ENCODE measurements at places on chromosomes 2 and 18.

- no peak for DNase-seq
Measured at GRCh38 chr2:142223309-142223708, 92.5 kb upstream of the LRP1B start.

DNA sequence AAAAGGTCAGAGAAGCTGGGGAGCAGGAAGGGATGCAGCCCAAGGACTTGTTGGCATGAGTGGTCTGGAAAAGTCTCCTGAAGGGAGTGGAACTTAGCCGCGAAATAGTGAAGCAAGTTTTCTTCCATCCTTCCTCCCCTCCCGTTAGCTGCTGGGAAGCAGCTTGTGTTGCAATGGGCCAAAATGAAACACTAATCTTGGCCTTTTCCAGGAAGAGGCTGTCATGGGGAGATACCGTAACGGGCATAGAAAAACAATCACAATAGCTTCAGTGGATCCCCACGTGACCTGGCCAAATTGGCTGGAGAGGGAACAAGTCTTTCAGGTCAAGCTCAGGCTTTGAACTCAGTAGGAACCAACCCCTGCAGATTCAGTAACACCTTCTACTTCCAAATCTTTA is 49.3 kb downstream of the SEMA4F start:
- DNase-seq, result no peak

DNA sequence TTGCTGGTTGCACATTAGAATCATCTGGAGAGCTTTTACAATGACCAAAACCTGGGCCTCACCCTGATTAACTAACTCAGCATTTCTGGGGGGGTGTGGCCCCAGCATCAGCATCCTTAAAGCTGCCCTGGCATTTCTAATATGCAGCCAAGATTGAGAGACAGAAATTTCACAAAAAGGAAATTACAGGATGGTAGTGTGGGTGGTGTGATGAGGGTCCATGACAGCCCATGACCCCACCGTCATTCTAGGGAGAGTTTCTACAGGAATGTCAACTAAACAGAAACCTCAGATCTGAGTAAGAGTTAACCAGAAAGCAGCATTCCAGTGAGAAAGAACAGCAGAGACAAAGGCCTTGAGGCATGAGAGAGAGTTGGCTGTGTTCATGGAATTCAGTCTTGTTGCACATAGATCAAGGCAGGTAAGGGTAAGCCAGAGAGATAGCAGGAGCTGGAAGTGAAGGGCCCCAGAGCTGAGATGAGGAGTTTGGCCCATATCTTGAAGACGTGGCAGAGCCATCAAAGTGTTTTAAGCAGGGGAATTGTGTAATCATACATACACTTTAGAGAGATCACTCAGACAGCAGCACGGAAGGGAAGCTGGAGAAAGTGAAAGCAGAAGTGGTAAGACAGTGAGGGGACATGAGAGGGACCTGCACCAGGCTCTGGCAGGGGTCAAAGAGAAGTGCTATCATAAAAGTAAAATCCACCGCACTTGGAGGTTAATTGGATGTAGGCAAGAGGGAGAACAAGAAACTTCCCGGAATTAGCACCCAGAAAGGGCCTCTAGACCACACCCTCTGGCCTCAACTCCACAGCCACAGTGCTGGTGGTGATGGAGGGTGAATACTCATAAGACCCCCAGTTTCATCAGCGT is 7.8 kb upstream of the TRABD2A start:
- no peak for DNase-seq

DNA sequence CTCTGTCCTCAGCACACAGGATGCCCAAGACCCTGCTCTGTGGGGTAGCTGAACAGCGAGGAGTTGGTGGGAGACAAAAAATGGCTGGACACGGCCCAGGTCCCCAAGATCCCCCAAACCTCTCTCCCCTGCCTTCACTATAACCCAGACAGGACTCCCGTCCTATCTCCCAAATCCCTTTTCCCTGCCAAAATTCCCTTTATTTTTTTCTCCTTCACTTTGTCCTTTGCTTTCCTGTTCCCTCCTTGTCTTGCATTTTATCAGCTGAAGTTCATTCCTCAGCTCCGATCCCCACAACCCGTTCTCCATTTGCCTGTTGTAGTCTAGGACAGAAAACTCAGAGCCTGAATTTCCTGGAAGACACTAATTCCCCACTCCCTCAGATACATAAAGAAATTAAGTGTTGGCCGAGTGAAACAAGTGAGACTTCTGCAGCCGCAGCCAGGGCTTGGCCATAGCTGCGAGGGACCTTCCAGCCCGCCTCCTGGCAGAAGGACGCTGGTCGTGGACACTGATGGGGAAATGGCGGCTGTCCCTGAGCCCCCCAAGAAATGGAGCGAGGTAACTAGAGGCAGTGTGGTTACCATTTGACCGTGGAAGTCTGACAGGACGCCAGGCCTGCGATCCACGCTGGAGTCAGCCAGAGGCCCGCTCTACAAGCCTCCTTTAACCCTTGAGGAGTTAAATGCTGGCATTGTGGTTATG is 173.6 kb downstream of the BCL2 start:
- DNase-seq, result no peak

DNA sequence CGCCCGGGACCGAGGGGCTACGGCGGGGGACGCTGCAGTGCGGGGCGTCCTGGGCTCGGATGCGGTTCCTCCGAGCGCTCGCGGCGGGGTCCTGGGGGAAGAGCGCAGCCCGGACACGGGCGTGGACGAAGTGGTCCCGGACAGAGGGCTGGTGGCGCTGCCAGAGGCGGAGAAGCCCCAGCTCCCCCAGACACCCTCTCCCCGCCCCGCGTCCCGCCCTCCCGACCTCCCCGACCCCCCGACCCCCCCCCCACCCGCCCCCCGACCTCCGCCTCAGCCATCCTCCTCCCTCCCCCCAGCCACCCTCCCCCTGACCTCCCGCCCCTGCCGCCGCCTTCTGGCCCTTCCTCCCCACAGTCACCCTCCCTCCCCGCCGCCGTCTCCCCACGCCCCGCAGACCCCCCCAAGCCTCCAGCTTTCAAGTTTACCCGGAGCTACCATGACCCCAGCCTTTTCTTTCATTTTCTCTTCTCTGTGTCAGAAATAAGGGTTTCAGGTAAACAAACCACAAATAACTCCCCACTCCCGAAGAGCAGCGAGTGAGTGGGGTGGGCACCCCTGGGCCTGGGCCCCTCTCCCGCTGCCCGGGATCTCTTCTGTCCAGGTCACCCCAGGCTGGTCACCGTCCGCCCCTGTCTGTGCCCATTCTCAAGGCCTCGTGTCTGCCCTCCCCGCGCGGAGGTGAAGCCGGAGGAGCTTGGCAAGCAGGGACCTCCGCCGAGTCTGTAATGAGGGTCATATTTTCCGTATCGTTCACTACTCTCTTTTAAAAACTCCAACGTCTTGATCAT is 5.1 kb downstream of the NFATC1 start:
- DNase-seq, result no peak

GRCh38 chr2:127485694-127486071 is 40.6 kb downstream of the IWS1 start:
- no peak for DNase-seq

DNA sequence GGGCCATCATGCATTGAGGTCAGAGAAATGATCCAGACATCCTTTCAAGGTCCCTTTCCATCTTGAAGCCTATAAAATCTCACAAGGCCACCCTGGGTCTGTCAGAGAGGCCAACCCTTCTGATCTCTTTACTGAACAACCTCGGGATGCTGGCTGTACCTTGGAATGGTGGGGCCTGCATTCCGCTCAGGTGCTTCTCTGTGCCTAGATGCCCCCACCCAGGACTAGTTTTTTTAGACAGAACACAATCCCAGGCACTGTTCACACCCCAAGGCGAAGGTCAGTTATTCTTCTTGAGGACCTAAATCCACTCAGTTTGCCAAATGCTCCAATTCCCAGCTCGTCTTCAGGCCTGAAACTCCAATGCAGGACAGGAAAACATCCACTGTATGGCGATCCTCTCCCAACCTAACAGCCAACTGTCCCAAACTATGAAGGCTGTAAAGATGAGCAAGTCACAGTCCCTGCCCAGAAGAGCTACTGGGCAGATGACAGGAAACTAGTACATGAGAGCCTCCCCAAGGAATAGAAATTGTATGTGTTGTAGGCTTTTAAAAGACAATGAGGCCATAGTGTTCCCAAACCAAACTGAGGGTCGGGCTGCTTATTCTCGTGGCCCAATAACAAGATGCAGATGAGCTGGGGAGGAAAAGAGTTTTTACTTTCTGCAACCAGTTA is 154.4 kb upstream of the ACAA2 start:
- no peak for DNase-seq

DNA sequence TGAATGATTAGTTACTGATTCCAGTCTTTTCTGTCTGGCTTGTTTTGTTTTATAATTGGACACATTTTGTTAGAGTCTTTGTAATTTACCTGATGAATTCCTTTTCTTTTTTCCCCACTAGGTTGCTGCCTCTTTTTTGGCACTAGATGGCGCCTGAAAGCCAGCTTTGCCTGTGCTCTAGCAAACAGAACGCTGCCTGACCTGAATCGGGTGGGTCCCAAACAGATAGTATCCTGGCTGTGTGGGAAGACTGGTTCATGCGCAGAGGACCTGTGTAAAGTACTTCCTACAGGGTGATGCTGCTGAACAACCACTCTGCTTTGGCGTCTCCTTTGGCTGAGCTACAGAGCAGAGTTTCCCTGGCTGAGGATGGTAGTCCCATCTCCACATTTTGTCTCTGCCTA is 288.2 kb downstream of the IKZF2 start:
- no peak for DNase-seq

- DNase-seq, result peak; percentile 95
Measured at GRCh38 chr2:231464576-231465540, 574 bp upstream of the NCL start.

GRCh38 chr18:44651478-44651877 is 29.2 kb upstream of the SETBP1 start:
- no peak for DNase-seq

DNA sequence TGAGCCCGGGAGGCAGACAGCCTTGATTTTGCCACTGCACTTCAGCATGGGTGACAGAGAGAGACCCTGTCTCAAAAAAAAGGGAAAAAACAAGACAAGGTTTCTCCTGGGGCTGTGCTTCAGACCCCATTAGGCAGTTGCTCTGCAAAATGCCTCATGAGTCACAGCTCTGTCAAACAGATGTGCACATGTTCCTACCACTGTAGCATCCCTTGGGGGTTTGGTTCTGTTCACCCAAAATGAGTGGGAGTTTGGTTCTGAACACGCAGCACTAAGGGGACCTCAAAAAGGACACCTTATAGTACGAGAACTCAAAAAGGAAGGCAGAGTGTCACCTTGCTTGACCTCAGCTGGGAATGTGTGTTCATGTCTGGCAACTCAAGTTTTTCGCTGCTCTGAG is 134.9 kb downstream of the RPIA start:
- no peak for DNase-seq

- DNase-seq, result no peak
Measured at GRCh38 chr18:48939205-48940097, 11.3 kb downstream of the SMAD7 start.

- no peak for DNase-seq
Measured at GRCh38 chr2:201369775-201370174, 12.6 kb upstream of the FLACC1 start.

DNA sequence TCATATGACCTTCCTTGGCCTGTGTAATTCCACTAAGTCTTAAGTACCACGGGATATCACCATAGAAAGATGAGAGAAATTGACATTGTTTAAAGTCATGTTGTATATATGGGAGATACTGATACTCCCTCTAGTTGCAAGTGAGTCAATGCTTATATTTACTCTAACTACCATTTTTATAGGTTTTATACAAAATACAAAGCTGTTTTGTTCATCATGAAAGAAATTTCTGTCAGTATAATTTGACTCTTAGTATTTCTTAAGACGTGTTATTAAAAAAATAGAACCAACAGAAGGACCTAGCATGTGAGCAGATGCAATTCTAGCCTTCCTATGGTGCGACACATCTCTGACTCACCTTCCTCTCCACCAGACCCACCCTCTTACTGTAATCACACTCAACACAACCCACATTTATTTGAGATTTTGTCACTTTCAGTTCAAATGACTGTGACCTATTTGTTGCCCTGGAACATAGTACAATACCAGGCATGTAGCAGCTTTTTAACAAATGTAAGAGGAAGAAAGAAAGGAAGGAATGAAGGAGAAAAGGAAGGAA is 453.1 kb downstream of the CMPK2 start:
- no peak for DNase-seq

DNA sequence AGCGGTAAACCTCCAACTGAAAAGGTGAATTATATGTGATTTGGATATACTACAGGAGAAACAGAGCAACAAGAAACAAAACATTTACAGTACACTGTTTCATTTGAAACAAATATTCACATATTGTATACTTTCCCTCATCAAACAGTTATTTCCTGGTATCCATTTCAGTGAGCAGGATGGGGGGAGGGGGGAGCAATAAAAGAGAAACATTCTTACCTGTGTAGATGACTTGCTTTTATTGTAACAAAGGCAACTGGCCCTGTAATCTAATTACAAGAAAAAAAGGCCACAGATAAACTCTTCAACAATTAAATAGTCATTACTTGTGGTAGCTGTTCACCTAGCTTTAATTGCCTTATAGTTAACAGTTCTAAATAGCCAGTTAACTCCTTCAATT is 3.9 kb upstream of the PPP1CB start:
- no peak for DNase-seq

- no peak for DNase-seq
Measured at GRCh38 chr2:145138626-145139025, 618.7 kb upstream of the ZEB2 start.

DNA sequence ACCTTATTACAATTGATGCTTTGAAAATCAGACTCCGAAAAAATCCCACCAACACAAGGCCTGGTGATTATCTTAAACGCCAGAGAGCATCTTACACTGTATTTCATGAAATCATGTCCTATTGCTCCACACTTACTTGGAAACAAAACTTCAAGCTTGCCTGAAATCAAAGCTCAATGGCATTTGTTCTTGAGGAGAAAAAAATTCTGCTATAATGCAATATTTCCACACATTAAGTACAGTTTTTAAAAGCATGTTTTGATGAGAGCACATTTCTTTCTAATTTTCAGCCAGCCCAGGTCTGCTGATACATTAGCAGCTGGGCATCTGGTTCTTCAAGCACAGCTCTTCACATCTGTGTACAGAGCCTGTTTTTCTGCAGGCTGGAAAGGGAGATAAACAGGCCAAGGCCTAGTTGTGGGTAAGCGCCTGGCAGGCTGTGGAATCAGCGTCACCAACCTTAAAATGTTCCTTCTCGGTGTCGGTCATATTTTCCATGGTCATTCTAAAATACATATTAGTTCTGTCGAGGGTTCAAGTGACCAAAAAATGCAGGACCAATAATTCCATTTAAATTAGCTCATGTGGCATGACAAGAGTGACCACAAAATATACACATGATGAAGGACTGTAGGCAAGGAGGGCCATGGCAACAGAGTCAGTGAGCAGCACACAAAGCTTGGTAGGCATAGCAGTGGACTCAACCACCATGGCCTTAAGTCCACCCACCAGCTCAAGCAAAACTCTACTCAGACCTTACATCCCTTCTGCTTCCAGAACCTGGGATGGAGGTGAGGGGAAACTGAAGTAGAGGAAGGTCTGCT is 20.9 kb downstream of the SLC8A1 start:
- DNase-seq, result no peak

- no peak for DNase-seq
Measured at GRCh38 chr2:68768461-68768860, 33.9 kb downstream of the ARHGAP25 start.

GRCh38 chr18:24704946-24705630 is 244.7 kb downstream of the HRH4 start:
- DNase-seq, result no peak

- DNase-seq, result no peak
Measured at GRCh38 chr18:31204166-31204565, 41.5 kb upstream of the DSC1 start.

- DNase-seq, result no peak
Measured at GRCh38 chr2:33242845-33243244, 233.6 kb upstream of the RASGRP3 start.

GRCh38 chr2:73985308-73986084 is 786 bp downstream of the TET3 start:
- DNase-seq, result no peak

GRCh38 chr2:130393318-130393910 is 37.6 kb downstream of the PTPN18 start:
- DNase-seq, result no peak
